Left ventricle myocardium inferior (tissue), 1 donor: ENCODE measurements at places on chromosomes 3 and 15. TPM values are rescaled to one million over a fixed set of nuclear protein-coding genes. Genes with fewer than 3 reads are reported as not detected.

Gene A4GNT
- not detected for total RNA-seq

GRCh38 chr3:143036557-143036956 is 35.2 kb downstream of the U2SURP start:
- no peaks in the 10 kb centered on the region for H3K27me3 ChIP-seq
- H3K4me1 ChIP-seq: peaks cover 5% of the 10 kb centered on the region
- DNase-seq: no peak
- no peak overlapping the region for H3K27ac ChIP-seq
- H3K4me3 ChIP-seq: no peak overlapping the region
- H3K36me3 ChIP-seq: peaks cover 70% of the 10 kb centered on the region

- H3K27ac ChIP-seq: peak overlapping the region; percentile 95
- peaks cover 99% of the 10 kb centered on the region for H3K4me1 ChIP-seq
- peaks cover 22% of the 10 kb centered on the region for H3K36me3 ChIP-seq
- no peak for DNase-seq
- peak overlapping the region; percentile 12 for H3K4me3 ChIP-seq
These were observed 16.5 kb downstream of the ALPK3 start for GRCh38 chr15:84833447-84834228.

GRCh38 chr3:162641317-162641716 is 1144.7 kb downstream of the OTOL1 start:
- DNase-seq: no peak
- no peak overlapping the region for H3K4me3 ChIP-seq
- no peak overlapping the region for H3K27ac ChIP-seq
- no peaks in the 10 kb centered on the region for H3K36me3 ChIP-seq
- no peaks in the 10 kb centered on the region for H3K4me1 ChIP-seq

DNA sequence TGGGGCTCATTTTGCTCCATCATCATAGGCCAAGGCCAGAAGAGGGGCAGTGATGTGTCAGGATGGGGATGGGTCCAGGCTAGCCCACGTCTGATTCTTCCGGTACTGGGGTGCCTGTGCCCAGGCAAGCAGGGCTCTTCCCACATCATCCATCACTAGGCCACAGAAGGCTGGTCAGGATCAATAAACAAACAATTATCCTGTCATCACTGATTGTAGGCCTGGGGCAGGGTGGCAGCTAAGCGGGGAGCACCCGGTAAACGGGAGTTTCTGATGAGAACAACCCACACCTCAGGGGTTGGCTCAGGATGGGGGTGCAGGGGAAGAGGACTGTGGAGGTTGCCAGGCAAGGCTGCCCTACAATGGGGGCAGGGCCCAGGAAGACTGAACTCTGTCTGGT is 18.1 kb upstream of the CACNA2D2 start:
- DNase-seq: no peak
- no peak overlapping the region for H3K4me3 ChIP-seq
- no peak overlapping the region for H3K27ac ChIP-seq
- no peaks in the 10 kb centered on the region for H3K27me3 ChIP-seq
